Fibroblast of gingiva (primary cell): ENCODE measurements at places on chromosomes 3 and 15.

- DNase-seq, result no peak
Observed at GRCh38 chr15:35992791-35993190, 446.8 kb upstream of the DPH6 start.

- DNase-seq, result peak; percentile 50
Observed at GRCh38 chr3:49006408-49007067, 653 bp upstream of the WDR6 start.

- DNase-seq, result no peak
Observed at GRCh38 chr3:66475386-66476020, 25.3 kb downstream of the LRIG1 start.

- no peak for DNase-seq
Observed at GRCh38 chr3:152943645-152944044, 108.7 kb downstream of the P2RY1 start.

GRCh38 chr3:98512576-98512975, 10.1 kb downstream of the CLDND1 start:
- no peak for DNase-seq

GRCh38 chr15:67835297-67836133, 4.3 kb downstream of the RNU6-1 start:
- DNase-seq, result no peak

GRCh38 chr3:123404391-123404790, 44.5 kb downstream of the ADCY5 start:
- no peak for DNase-seq

DNA sequence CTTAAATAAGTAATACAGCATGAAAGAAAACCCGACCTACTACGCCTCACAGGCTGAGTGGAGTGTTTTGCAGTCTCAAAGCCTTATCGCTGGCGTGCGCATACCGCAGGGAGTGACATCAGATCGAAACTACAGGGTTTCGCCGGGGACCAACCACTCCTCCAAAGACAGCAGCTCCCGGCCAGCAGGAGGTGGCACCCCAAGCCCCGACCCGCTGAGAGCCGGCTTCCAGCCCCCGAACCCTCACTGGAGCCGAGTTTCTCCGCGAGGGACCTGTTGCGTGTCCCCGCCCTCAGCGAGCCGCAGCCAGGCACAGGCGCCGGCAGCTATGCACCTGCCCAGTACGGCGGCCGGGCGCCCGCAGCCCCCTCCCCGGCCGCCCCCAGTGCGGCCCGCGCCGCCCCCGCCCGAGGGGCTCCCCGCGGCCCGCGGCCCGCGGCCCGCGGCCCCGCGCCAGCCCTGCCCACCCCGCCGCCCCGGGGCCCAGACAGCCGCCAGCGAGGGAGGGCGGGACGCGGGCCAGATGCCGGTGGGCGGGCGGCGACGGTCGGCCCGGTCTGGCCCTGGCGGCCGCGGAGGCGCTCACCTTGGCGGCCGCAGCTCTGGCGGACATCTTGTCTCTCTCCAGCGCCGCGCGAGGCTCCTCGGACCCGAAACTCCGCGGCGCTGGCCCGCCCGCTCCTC, 710 bp downstream of the TJP1 start:
- peak; percentile 68 for DNase-seq

GRCh38 chr3:179775416-179776122, 122.7 kb downstream of the USP13 start:
- no peak for DNase-seq
